ENCODE measurements at places on chromosomes 3 and 15. TPM values are rescaled to one million over a fixed set of nuclear protein-coding genes. Genes with fewer than 3 reads are reported as not detected.

GRCh38 chr3:32257042-32257441, 18.6 kb downstream of the CMTM8 start:
- no peaks in the 10 kb centered on the region for H3K27me3 ChIP-seq
- H3K27ac ChIP-seq, result no peak overlapping the region
- DNase-seq, result no peak
- no peaks in the 10 kb centered on the region for H3K36me3 ChIP-seq
- H3K4me1 ChIP-seq, result no peaks in the 10 kb centered on the region

DNA sequence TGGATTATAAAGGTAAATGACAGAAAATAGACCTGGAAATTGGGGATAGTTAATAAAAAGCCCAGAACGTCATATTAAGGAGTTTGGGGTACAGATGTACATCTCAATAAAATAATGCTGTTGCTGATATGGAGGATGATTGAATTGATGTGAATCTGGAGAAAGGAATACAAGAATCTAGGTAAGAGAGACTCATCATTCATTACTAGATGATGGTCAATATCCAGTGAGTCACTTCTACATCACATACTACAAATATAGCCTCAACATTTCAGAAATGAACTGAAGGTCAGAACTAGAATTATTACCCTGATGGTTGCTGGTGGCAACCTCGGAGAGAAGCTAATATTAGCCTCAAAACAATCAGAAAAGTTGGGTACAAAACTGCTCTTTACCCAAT, 37.6 kb upstream of the P3H2 start:
- no peaks in the 10 kb centered on the region for H3K27me3 ChIP-seq
- DNase-seq, result no peak
- no peaks in the 10 kb centered on the region for H3K36me3 ChIP-seq

- DNase-seq, result no peak
- H3K4me1 ChIP-seq, result no peaks in the 10 kb centered on the region
- H3K36me3 ChIP-seq, result no peaks in the 10 kb centered on the region
- no peaks in the 10 kb centered on the region for H3K27me3 ChIP-seq
- no peak overlapping the region for H3K27ac ChIP-seq
- no peak overlapping the region for H3K4me3 ChIP-seq
Measured at GRCh38 chr3:102235679-102236078, 199.1 kb upstream of the ZPLD1 start.

Gene GALNT15
- 789 TPM for total RNA-seq

Measured in tibial nerve (tissue), 4 donors.